MV-4-11 (cell line): ENCODE measurements at places on chromosomes 4 and X.
A peak's percentile ranks its signal among the peaks of the same experiment; 100 is the strongest.

DNA sequence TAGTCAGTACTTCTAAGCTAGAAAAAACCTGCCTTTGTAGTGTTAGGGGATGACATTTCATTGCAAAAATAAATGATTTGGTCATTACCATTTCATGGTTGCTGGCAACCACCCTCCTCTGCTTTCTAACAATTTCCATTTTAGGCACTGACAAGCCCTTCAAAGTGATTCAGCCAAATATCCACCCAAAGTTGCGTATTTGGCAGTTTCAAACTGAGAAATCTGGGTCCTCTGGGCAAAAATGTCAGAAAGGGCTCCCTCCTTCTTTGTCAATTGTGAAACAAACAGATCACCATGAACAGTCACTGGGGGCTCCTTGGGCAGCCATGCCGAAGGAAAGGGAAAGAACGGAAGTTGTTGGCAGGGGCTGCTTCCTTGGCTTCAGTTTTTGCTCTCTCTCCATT, 33.0 kb downstream of the PLAC1 start:
- DNase-seq = no peak

DNA sequence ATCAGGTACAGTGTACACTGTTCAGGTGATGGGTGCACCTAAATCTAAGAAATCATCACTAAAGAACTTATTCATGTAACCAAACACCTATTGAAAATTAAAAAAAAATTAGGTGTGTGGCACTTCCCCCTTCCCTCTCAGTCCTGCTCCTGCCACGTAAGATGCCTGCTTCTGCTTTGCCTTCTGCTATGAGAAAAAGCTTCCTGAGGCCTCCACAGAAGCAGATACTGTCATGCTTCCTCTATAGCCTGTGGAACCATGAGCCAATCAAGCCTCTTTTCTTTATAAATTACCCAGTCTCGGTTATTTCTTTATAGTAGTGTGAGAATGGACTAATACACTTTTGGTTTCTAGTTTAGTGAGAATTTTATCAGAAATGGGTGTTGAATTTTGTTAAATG, 459.8 kb upstream of the DIPK2B start:
- DNase-seq = no peak

DNA sequence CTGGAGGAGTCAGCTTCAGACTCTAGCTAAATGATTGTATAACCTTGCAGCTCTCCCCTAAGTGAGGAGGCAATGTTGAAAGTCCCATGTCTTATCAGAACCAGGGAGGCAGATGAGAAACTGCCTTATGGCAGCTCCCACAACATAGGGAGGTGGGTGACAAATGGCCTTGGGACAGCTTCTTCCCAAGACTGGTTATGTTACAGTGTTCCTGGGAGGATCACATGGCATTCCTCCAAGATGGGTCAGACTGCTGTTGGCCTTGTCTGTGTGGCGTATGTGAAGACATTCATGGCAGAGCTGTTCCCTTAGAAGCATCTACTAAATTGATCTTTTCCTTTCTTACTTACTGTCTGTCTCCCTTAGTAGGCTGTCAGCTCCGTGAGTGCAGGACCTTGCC, 42.0 kb downstream of the HPRT1 start:
- no peak for DNase-seq

DNA sequence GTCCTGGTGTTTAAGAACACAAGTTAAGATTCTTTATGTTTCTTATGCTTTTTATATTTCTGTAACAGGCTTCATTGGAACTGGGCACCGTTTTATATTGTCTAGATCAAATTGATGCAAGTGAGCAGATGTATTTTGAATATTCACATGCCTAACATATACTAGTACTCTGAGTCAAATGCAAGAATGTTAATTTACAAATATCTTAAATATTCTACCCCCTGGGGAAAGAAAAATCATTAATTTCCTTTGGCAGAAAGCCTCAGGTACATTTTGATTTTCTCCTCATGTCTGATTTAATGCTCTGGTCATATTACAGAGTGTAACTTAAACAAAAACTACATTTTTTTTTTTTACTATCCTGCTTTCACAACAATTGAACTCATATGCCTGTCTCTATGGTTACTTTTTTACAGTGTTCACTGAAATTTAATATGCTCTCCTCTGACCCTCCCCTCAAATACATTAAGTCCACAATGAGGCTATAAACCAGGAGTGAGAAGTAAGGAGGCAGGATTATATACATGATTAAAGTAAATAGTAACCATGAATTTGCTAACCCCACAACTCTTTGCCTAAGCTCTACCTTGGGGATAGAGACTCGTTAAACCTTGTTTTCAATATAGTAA, 2.4 kb upstream of the NSUN7 start:
- no peak for DNase-seq

DNA sequence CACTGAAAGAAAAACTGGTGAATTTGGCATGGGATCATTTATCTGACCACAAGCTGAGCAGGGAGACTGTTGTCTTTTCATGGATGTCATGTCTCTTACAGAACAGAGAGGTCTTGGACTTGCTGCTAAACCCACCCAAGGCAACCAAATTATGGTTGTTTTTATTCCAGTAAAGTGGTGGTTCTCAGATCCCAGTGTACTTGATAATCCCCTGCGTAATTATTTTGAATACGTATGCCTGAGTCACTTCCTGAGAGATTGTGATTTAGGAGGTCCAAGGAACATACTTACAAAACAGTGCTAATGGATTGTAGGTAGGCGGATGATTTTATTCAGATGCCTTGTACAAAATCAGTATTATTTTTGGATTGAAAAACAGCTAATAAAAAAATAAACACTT, 585.6 kb downstream of the IL1RAPL1 start:
- DNase-seq = no peak

GRCh38 chr4:134666640-134667039, 465.1 kb upstream of the PABPC4L start:
- DNase-seq = no peak

DNA sequence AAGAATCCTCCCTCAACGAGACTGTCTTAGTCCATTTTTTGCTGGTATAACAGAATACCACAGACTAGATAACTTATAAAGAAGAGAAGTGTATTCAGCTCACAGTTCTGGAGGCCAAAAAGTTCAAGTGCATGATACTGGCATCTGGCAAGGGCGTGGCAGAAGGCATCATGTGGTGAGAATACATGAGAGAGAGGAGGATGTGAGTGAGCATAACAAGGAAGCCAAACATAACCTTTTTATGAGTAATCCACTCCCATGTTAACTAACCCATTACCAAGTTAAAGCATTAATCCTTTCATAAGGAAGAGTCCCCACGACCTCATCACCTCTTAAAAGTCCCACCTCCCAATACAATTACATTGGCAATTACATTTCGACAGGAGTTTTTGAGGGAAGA, 504.6 kb downstream of the IQCM start:
- DNase-seq = no peak

DNA sequence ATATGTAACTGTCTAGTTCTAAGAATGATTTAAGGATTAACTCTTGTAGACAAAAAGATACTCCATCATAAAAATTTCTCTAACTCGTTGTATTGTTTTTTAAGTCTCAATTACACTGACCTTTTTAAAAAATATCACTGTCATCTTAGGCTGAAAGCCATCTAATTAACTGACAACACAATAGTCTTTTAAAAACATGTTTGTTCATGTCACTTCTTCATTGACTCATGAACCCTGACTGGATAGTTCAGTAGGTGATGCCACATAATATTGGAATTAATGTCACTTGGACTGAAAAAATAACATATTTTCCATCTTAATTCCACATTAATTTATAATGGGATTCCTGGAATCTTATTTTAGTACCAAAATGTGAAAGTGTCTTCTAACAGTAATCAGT, 179.3 kb downstream of the ADGRL3 start:
- DNase-seq = no peak

DNA sequence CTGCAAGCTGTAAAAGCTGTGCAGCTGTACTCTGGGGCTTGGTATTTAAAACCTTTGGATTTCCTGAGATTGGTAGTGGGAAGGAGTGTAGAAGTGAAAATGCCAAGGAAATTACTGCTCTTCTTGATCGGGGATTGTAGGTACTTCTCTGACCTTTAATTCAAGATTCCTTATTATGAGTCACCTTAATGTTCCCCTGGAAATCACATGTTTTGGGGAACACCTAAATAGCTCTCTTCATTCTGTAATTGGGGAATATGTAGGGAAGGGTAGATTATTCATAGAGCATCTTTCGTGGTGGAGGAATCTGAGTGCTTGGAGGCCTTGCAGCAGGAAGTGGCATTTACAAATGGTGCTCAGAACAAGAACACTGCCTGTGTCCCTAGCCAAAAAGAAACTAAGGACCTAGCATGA, 137.8 kb downstream of the UCHL1 start:
- DNase-seq = no peak

- DNase-seq = no peak
These were observed 58.1 kb downstream of the SLC10A6 start for GRCh38 chr4:86791126-86791525.

- DNase-seq = no peak
These were observed 26.7 kb downstream of the BCLAF3 start for GRCh38 chrX:19964017-19964710.

GRCh38 chrX:133188631-133189030, 29.5 kb downstream of the TFDP3 start:
- DNase-seq = no peak

- no peak for DNase-seq
These were observed 101.1 kb downstream of the CHIC2 start for GRCh38 chr4:53963336-53963735.

- no peak for DNase-seq
These were observed 232.2 kb upstream of the SLIT2 start for GRCh38 chr4:20019310-20020015.

- peak; percentile 5 for DNase-seq
These were observed at the start of gene PGRMC2 for GRCh38 chr4:128287141-128287870. TSS of gene PGRMC2 (minus strand) at chr4:128287813. CDS start at chr4:128287790, 23 bp downstream.

DNA sequence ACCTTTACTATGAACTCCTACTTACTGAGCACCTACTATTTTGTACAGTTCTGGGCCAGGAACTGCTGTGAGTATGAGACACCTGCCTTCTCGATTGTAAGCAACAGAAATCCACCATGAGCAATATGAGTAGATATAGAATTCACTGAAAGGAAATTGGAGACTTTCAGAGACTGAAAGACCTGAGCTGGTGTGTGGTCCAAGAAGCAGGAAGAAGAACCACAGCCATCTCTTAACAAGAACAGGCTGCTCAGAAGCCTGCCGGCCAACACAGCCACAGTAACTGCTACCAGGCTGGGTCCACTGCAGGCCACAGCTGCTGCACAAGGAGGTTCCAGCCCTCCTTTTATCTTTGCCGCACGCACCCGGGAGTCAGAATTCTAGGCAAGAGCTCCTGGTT, 10.8 kb upstream of the ACSL1 start:
- no peak for DNase-seq

GRCh38 chrX:18348047-18348446, 6.4 kb downstream of the SCML2 start:
- DNase-seq = no peak

DNA sequence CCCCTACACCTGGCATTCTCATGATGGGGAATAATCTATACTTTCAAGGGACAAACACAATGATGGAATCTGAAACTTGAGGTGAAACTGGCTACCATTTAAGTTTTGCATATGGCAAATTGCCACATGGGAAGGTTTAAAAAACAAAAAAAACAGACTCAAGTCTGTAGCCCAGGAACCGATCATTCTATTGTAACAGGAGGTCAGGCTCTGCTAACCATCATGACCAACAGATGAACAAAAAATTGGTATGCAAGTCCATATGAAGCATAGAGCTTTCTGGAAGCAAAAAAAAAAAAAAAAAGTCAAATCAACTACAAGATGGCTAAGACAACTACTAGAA, 594.3 kb upstream of the DIPK2B start:
- DNase-seq = no peak

DNA sequence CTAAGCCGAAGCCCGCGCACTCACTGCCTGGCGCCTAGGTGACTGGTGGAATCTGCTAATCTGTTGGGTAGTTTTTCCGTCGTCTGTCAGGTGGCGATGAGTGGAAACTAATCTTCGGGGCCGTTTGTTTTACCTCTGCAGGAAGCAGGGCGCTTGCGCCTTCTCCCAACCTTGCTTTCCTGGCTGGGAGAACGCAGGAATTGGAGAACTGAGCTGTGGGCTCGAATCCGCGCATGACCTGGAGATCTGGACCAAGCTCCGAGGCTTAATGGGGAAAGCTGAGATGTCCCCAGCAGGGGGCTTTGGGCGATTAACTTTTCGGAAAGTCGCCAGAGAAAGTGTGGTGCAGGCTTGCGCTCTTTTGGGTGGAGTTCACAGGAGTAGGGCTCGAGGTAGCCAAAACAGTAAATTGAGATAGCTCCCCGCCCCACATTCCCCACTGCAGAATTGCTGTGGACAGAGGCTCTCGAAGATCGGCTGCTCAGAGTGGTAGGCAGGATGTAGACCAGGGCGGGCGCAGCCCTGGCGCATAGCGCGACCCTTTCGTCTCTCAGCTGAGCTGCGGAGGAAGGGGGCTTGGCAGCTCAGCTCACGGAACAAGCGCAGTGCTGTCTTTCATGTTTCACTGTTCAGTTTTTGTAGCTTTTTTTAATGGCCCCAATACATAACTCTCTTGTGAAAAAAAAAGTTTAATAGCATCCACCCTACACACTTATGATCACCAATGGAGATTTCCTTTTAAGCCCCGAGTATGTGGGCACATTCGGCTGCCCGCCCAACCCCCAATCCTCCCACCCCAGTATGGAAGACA, 2.7 kb upstream of the FGF5 start:
- no peak for DNase-seq

GRCh38 chrX:10679387-10679786, 59.0 kb upstream of the MID1 start:
- DNase-seq = no peak

- no peak for DNase-seq
These were observed 45.4 kb downstream of the INTS12 start for GRCh38 chr4:105662935-105663675.

DNA sequence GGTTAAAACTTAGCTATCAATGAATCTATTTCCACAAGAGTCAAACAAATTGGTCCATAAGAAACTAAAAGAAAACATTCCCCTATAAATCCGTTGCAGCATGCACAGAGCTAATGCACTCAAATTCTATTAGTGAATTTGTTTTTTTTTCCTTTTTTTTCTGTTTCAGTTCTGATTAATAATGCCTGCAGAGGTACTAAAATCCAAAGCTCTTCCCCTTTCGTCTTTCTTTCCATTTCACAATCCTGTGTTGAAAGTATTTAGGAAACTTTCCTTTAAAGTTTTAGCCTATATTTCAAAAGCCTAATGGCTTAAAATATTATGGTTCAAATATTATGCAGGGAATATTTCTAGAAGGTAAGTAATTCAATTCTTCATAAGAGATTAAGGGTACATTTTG, 45.9 kb upstream of the VEGFD start:
- peak; percentile 24 for DNase-seq

GRCh38 chr4:16117164-16117563, 33.3 kb upstream of the PROM1 start:
- DNase-seq = no peak

DNA sequence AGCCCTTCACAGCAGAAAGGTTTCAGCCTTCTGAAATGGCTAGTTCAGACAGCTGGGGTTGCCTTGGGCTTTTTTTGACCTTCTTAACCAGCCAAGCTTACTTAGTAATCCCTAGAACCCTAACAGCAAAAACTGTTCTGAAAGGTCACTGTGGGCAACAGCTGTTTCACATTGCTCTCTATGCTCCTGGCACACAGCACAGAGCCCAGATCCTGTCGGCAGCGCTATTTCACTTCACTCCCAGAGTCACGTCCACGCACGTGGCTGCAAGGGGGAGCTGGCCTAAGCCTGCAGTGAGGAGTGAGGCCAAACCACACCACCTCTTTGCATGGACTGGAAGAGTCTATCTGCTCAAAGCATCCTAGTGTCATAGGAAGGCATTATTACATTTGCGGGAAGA, 32.0 kb upstream of the STS start:
- DNase-seq = peak; percentile 63
